ENCODE measurements at places on chromosomes 2 and 18.

DNA sequence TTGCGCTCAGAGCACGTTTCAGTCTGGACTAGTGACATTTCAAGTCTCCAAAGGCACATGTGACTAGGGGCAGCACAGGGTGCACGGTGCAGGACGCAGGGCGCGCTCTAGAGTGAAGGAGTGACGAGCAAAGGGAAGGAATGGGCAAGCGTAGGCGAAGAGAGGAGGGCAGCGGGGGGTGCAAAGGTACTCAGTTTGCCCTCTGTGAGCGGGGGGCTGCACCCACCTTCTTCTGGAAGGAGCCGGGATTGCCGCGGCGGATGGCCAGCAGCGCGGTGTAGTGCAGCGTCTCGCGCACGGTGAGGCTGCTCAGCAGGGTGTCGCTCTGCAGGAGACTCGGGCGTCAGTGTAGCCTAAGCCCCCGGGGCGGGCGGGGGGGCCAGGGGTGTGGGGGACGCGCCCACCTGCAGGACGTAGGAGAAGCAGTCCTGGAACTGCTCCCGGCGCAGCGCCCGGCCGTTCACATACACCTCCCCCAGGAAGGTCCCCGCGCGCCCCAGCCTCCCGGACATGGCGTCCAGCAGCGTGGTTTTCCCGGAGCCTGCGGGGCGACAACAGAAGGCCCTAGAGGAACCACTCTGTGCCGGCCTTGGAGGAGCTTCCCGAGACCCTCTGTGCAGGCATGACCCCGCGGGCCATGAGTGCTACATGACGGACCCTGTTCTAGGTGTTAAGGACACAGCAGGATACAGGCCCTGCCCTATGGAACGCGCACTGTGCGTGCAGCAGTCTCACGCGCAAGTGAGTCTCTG, 6.9 kb downstream of the ABCG5 start:
- DNase-seq, result no peak

- DNase-seq, result no peak
These were observed 321.6 kb downstream of the STK39 start for GRCh38 chr2:167925758-167926157.

- DNase-seq, result no peak
These were observed 8.2 kb upstream of the TOGARAM2 start for GRCh38 chr2:28972778-28973335.

- no peak for DNase-seq
These were observed 136.8 kb upstream of the MAP3K20 start for GRCh38 chr2:172938713-172939375.

GRCh38 chr2:57597940-57598339, 448.7 kb upstream of the VRK2 start:
- no peak for DNase-seq

GRCh38 chr2:9554921-9555296, 721 bp downstream of the ADAM17 start:
- peak; percentile 92 for DNase-seq

- no peak for DNase-seq
These were observed 2.3 kb downstream of the ASB3 start for GRCh38 chr2:53784436-53784835.

GRCh38 chr2:108243566-108243965, 3.8 kb downstream of the SULT1C3 start:
- DNase-seq, result no peak

DNA sequence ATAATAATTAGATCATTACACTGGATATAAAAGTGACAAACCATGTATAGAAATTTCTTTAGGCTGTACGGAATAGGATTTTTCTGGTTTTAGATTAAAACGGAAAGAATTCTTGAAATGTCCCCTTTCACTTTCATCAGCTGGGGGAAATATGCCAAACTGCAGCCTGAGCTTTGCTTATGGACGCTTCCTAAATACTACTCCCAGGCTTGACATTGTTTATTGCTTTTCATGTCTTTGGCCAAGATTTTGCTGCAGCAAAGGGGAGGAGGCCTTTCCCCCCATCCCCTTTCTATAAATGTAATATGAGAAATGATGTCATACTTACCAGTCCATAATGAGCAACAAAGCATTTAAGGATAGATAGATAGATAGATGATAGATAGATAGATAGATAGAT, 158.4 kb downstream of the MAP2 start:
- DNase-seq, result no peak

DNA sequence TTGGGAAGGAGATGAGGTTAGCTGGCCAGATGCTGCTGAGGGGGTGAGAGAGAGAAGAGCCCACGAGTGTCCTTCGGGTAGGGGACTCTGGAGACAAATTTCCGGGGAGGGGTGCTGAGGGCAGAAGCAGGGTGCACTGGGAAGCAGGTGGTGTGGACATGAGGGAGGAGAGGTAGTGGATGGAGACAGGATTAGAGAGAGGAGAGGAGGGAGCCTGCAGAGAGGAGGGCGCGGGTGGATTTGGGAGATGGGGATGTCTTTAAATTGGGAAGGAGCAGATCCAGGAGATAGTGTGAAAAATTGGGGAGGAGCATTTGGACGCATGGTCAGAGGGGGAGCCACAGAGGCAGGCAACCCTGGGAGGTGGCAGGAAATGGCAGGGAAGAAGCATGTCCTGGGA, 154.7 kb downstream of the DYSF start:
- DNase-seq, result no peak

GRCh38 chr2:162018530-162018929, 55.5 kb downstream of the DPP4 start:
- DNase-seq, result no peak

GRCh38 chr2:234308813-234309195, 188.1 kb downstream of the ARL4C start:
- DNase-seq, result no peak

DNA sequence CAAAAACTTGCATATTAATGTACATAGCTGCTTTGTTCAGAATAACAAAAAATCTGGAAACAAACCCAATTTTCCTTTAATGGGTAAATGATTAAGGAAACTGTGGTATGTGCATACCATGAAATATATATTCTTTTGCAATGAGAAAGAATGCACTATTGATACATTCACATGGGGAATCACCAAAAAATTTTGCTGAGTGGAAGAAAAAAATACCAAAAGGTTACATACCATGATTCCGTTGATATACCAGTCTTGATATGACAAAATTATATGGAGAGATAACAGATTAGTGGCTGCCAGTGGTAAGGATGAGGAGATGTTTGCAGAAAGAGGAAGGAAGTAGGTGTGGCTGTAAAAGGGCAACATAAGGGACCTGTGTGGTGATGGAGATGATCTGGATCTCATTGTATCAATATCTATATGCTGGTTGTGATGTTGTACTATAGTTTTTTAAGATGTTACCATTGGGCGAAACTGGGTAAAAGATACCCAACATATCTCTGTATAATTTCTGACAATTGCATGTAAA, 54.6 kb upstream of the BCL2L11 start:
- no peak for DNase-seq

DNA sequence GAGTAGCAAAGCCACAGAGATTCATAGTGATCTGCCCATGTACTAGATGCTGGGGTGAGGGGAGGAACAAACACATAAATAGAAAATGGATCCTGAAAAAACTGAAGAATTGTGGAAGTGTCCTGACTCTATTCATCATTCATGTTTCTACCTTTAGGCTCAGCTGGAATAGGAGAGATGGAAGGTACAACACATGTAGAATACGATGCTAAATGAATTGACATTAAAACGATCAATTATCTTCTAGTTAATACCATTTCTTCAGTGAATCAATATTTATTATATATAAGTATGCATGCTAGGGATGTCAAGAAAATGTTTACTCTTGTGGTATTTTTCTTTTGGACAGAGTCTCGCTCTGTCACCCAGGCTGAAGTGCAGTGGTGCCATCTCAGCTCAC, 159.1 kb downstream of the IRS1 start:
- no peak for DNase-seq

- peak; percentile 41 for DNase-seq
These were observed 7.2 kb downstream of the SLC30A3 start for GRCh38 chr2:27255660-27256059.

- DNase-seq, result no peak
These were observed 473.3 kb downstream of the LPIN1 start for GRCh38 chr2:12219761-12220160.

DNA sequence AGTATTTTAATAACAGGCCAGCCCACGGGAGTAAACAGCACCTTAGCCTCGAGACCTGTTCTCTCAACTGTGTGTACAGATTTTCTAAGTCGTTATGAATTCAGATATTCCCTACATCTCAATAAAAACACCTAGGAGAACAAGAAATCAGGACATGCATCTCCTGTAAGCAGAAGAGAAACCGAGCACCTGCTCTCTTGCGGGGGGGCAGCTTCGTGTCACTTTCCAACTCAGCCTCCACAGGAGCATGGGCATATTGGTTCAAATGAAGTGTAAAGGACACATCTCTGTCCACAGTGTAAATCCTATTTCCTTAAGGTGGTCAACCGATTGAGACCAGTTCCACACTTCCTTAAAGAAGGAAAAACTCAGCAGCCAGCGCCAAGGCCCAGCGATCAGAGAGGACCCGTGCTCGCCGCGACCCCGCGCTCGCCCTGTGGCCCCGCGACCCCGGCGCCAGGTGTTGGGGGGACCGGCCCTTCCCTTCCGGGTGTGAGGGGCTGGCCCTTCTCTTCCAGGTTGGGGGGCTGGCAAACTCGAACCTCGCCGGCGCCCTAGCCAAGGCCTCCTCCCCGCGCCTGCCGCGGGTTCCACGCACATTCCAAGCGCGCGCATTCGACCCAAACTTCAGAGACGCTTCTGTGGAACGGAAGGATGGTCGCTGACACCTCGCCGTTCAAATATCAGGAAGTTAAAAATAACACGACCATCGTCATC, 652 bp downstream of the SH3YL1 start:
- no peak for DNase-seq

- DNase-seq, result peak; percentile 93
These were observed 51.4 kb upstream of the MRPL33 start for GRCh38 chr2:27720004-27720551.

- DNase-seq, result no peak
These were observed 1.6 kb downstream of the PKDCC start for GRCh38 chr2:42049221-42050009.

DNA sequence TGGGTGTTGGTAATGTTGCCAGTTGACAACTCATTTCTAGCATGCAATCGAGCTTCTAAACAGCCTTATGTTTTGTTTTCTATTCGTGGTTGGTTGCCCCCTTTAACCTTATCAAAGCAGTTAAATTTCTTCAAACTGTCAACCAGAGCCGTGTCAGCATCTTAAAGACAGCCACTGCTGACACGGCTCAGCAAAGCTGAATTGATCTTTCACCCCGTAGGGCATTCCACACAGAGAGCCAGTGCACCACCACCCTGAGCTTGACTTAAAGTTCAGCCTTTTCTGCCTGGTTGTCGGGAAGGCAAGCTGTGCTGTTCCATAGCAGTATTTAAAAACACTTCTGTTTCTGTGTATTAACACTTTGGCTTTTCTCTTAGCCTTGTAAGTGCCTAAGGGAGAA, 355.0 kb upstream of the CHST9 start:
- DNase-seq, result no peak

DNA sequence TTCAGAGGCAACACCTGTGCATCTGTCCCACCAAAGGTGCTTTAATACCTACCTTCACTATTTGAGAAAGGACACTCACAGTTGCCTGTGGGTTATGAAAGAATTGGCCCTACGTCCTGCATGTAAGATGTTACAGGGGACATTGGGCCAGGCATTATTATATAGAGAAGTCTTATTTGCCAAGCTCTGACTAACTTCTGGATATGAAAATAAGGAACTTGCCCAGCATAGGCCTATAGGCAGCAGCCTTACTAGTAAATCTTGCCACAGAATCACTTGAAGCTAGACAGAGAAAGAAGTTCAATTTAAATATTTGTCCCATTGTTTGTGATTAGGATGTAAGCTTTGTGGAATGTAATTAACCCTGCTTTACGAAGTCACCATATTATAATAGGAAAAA, 41.7 kb downstream of the NLRC4 start:
- DNase-seq, result no peak

- DNase-seq, result no peak
These were observed 232.0 kb upstream of the NRXN1 start for GRCh38 chr2:51263951-51264350.

GRCh38 chr2:63849381-63850203, 7.9 kb downstream of the UGP2 start:
- no peak for DNase-seq

- DNase-seq, result no peak
These were observed 38.0 kb downstream of the MARCO start for GRCh38 chr2:118980022-118980421.

DNA sequence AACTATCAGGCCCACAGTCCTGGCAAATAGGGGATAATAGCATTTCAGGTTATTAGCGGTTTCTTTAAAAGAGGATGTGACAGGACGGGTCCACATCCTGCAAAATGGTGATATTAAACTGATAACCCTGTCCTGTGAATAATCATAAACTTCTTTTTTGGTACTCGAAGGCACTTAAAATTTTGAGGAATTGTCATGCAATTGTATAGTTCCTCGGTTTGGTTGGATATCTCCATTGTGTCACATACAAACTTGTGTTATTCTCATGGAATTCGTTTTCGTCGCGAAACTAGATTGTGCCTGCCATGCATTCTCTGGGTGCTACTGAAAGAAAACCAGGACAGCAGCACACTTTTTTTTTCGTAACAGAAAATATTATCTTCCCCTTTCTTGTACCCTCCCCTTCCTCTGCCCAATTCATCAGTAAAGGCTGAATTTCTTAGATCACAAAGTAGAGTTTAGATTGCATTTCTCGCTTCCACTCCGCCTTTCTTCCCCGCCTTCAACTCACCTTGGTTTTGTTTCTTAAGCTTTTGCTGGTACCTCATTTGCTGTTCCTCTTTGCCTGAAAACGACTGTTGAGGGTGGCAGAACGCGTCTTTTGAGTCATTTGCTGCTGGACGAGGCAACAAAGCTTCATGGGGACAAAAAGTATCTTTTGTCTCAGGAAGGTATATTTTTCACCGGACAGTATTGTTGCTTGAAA, 1.3 kb downstream of the CERS6 start:
- peak; percentile 16 for DNase-seq

DNA sequence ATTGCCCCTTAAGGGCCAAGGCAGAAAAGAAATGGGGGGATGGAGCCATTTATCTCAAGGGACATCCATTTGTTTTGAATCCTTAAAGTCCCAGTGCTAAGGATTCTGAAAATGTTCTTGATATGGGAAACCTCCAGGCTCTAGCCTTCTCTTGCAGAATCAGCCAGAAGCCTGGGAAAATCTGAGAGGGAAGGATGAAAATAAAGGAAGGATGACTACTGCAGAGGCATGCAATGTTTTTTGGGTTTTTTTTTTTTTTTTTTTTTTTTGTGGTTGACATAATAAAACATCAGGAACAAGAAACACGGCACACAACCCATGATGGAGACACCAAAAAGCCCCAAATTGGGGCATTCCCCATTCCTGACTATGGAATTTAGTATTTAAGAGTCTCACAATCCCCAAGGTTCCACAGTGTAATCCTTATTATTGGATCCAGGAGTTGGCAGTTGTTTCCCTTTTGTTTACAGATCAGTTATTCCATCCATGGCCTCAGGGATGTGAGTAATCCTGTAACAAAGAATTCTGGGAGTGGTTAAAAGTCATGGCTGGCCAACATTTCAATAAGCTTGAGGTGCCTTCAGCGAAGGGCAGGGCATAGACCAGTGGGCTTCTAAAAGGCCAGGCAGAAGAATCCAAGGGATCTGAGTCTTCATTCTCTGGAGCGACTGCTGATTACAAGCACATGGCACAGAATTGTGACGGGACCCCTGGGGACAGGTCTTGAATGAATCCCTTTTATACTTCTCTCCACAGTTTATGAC, 337.5 kb downstream of the GULP1 start:
- DNase-seq, result no peak

Data from RKO (cell line).